GM18507 (cell line): ENCODE measurements at places on chromosomes 1 and 21.

DNA sequence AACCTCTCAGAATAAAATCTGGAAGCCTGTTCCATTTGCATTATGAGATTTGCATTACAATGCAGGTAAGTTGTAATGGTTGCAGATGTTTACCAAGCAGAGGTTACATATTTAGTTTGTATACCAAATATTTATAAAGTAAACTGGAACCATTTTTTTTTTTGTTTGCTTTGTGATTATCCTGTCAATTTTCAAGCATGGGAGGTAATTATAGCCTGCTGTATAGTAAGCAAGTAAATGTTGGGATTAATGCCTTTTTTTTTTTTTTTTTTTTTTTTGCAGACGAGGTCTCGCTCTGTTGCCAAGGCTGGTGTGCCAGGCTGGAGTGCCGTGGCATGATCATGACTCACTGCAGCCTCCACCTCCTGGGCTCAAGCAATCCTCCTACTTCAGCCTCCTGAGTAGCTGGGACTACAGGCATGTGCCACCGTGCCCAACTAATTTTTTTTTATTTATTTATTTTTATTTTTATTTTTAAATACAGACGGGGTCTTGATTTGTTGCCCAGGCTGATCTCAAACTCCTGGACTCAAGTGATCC, 21.0 kb downstream of the NFYC start:
- DNase-seq = no peak

GRCh38 chr21:33127868-33128242, 57.9 kb downstream of the OLIG1 start:
- no peak for DNase-seq

DNA sequence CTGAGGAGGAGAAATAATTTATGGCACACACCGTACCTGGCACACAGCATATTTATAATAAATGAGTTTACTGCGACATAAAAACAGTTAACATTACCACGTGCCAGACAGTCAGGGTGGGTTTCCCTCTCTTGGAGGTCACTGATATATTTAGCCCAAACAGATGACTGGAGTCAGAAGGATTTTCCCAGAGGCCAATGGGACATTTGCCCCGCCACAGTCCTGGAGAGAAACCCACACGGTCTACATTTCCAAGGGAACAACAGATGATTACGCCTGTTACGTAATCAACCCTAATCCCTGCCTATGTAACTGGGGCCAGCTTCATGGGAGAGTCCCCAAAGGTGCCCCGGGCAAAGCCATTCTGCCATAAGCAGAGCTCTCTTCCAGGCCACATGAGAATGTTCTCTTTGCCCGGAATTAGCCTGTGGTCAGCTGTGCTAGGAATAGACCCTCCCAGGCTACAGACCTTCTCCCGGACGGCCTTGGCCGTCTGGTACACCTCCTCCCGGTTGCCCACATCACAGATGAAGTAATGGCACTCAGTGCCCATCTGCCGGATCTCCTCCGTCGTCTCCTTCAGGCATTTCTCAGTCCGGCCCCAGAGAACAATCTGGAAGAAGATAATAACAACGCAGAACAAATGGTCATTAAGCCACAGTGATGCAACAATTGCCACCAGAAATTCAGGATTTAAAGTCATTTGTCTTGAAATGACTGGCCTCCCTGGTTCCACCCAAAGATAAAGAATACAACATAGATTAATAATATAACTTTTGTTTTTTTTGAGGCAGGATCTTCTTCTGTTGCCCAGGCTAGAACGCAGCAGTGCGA, 37.7 kb downstream of the DHRS3 start:
- DNase-seq = no peak

- no peak for DNase-seq
These were observed 195.8 kb downstream of the MATN1 start for GRCh38 chr1:30527511-30528140.

DNA sequence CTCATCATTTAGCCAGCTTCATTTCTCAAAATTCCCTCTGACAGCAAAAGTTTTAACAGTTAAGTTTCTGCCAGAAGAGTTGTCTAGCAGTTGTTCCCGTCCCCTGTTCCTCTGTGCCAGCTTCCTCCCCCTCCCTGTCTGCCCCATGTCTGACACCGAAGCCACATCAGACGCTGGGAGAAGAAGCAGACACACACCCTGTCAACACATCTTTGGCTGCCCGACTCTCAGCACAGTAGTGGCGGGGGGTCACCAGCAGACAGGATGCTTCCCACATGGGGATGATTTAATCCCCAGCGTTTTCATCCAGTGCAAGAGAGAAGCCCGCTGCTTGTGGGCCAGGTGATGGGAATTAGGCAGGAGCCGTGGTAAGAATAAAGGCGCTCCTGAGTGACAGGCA, 379.4 kb upstream of the RUNX1 start:
- no peak for DNase-seq

GRCh38 chr1:110605901-110606656, at the start of gene KCNA2:
Gene KCNA2, minus strand, starts transcription at chr1:110606358. Its CDS starts 1,576 bp downstream, at chr1:110604782.
- no peak for DNase-seq

DNA sequence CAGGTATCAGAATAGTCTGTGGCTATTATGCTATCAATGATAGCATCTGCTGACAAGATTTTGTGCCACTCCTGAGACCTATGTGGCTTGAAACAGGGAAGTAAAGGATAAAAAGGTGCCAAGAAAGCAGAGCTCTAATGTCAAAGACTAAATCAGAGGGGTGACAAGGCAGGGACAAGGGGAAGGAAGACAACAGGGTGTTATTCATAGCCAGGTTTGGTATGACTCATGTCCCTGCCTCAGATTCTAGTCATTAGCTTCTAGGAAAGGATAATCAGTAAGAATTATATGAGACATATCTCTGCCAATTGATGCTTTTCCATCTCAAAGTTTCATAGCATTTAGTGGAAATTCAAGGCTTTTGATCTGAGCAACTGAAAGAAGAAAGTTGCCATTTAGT, 31.8 kb upstream of the PLD5 start:
- DNase-seq = no peak

DNA sequence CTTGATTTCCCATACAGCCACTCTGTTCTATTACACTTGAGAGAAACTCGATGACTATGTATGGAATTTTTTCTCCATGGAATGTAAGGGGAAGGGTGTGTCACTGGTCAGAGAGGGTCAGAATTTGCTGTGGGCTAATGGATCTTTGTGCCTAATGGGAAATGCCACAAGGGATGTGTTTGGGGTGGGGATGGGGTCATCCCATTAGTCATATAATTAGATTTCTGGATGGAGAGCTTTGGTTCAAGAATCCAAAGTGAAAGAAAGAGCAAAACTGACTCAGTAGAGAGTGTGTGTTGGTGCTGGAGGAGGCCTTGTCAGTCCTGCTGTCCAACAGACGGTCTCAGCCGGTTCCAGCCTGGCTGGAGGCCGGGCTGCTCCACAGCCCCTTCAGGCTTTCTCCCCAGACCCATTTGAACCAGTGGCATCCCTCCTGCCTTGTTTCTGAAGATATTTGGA, 86.4 kb downstream of the LAMC2 start:
- no peak for DNase-seq

DNA sequence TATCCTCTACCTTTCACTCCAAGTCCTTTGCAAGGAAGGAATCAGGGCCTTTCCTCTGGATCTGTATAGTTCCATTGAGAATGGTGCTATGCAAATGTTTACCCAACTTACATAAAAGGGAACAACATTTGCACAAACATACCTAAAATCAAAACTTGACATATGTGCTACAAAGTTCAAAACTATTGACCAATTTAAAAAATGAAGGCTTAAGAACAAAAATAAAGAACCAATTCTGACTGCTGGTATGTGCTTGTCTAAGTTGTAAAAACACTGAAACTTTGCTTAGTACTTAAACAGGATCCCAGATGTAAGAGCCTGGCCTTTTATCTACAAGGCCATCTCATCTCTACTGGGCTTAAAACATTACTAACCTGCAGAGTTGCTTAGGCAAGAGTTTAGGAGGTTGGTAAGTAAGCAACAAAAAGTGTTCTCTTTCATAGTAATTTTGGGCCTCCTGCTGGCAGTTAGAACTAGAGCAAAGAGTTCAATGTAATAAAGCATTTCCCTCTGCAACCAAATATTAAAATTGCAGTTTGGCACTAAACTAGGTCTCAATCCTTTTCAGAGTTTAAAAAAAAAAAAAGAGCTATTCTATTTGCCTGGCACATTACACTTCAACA, 2.0 kb downstream of the SCMH1 start:
- DNase-seq = no peak

- DNase-seq = no peak
These were observed 10.2 kb upstream of the CDC7 start for GRCh38 chr1:91490501-91490900.

DNA sequence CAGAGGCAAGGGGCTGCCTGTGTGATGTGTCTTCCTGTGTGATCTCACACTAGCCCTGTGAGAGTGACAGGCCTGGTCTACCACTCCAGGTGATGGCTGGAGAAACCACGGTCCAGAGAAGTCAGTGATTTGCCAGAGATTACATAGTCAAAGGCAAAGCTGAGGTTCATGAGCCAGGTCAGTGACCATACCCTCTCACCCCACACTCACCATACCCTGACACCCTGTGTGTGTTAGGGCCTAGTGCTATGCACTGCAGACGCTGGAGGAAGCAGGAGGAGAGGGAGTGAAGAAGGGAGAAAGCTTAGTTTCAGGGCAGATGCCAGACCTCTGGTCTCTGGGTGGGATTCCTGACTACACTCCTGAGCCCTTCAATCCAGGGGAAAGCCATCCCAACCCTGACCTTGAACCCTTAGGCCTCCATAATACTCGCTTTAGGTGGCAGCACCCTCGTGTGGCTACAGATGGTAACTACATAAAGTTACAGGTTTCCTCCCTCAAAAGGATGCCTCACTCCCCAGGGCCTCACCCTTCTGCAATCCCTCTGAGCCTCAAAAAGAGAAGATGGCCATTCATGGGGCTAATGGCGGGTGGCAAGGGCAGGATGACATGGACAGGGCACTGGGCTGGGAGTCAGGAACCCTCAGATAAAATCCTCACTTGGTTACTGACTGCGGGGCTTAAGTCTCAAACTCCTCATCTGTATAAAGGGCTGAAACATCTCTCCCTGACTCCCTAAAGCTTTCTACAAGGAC, 20.8 kb upstream of the SDC3 start:
- peak; percentile 23 for DNase-seq

DNA sequence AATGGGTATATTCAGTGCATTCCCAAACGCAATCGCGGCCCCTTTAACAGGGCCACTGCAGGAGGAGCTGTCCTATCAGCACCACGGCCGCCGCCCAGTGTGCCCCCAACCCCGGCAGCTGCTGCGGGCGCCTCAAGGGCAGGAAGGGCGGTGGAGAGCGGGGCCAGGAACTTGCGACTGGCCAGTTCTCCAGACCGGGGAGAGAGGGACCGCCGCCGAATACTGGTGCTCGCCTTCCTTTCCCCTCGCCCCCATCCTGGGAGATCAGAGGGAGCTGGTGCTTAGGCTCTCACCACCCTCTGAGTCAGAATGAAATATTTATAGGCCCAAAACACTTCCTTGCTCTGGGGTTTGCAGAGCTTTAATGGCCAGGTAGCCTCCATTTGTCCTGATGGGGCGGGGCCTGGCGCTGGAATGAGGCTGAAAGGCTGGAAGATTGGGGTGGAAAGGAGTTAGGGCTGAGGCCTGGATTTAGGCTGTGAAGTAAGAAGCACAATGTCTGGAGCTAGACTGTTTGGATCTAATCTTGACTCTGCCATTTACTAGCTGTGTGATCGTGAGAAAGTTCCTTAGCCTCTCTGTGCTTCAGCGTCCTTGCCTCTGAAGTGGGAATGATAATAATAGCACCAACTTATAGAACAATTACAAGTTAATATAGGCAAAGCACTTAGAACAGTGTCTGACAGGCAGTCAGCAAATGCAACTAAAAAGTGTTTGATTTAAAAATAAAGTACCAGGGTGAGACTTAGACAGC, 75.5 kb downstream of the NAV1 start:
- no peak for DNase-seq

- no peak for DNase-seq
These were observed 38.1 kb downstream of the NIBAN1 start for GRCh38 chr1:184935920-184936798.

DNA sequence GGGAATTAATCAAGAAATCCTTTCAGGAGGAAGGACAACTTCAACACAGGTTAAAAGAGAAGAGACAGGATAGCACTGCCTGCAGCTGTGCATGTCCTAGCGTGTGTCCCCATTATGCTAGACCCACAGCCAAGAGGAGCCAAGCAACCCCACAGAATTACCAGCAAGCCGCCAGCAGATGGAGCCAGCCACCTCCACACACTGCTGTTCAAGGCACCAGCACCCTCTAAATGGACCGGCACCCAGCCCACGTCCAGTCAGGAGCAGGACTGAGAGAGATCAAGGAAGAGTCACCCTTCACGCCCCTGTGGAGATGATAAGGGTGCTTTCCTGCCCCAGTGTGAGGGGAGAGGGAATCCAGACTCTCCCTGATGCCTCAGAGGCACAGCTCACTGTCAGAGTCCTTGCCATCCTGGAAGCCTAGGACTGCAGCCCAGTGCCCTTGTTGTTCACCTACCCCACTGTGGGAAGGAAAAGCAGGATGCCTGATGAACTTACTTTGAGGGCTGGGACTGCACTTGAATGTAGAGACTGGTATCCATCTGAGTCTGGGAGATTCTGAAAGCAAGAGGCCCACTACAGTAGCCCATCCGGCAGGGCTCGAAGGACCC, 37.1 kb upstream of the CTTNBP2NL start:
- no peak for DNase-seq

GRCh38 chr1:54462597-54463258, 56.5 kb upstream of the SSBP3 start:
- DNase-seq = no peak

DNA sequence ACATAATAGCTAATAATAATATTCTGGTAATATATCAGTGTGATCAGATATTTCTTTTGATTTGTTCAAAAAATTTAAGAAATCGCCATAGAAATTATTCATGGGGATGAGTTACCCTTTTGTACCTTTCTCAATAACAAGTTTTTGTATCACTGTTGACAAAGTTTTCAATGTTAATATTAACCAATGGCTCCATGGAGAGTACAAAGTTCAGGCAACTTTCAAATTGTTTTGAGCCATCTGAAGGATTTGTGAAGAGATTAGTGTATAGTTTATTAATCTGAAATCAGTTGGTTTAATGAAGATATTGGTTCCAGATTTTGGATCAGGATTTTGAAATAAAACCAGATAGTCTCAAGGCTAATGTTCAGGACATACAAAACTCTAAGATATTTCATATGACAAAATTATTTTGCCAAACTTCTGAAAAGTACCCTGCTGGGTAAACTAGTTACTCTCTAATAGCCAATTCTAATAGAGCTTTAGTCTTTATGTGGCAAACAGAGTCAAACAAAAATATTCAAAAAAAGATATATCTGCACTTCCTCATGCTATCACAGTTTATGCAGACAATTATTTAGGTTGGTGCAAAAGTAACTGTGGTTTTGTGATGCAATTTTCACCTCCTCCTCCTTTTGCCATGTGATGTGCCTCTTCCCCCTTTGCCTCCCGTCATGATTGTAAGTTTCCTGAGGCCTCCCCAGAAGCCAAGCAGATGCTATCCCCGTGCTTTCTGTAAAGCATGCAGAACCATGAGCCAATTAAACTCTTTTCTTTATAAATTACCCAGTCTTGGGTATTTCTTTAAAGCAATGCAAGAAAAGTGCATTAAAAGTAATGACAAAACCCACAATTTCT, 1105.0 kb downstream of the PLA2G4A start:
- no peak for DNase-seq

DNA sequence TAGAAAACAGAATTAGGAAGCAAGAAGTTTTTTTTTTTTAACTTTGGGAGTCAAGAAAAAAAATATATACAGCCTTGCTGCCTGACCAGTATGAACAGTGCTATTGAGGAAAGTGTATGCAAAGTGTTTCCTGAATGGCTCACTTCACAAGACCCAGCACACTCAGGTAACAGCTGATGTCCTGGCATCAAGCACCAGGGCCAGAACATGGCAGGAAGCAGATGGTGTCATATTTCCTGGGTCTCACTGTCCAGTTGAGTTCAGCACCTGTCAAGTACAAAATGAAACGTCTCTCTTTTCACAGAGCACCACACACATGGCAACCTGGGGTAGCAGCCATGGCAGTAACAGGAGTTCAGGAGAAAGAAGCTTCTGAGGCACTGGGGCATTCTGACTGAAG, 372.3 kb downstream of the TTLL7 start:
- no peak for DNase-seq
